ENCODE measurements at places on chromosomes 7 and 10. TPM values are rescaled to one million over a fixed set of nuclear protein-coding genes. Genes with fewer than 3 reads are reported as not detected.

Gene SAMD9L
- 4.5 TPM for total RNA-seq

Gene ANXA8L1
- 54.0 TPM for total RNA-seq

Gene SUN3
- not detected for total RNA-seq

Gene SDK1
- total RNA-seq: 7.4 TPM

Gene UCN3
- not detected for total RNA-seq

GRCh38 chr7:99827040-99827778 is 604 bp upstream of the CYP3A43 start:
- H3K36me3 ChIP-seq: no peaks in the 10 kb centered on the region
- H3K27ac ChIP-seq: peak overlapping the region; percentile 93
- peaks cover 42% of the 10 kb centered on the region for H3K4me1 ChIP-seq
- H3K4me3 ChIP-seq: no peak overlapping the region

DNA sequence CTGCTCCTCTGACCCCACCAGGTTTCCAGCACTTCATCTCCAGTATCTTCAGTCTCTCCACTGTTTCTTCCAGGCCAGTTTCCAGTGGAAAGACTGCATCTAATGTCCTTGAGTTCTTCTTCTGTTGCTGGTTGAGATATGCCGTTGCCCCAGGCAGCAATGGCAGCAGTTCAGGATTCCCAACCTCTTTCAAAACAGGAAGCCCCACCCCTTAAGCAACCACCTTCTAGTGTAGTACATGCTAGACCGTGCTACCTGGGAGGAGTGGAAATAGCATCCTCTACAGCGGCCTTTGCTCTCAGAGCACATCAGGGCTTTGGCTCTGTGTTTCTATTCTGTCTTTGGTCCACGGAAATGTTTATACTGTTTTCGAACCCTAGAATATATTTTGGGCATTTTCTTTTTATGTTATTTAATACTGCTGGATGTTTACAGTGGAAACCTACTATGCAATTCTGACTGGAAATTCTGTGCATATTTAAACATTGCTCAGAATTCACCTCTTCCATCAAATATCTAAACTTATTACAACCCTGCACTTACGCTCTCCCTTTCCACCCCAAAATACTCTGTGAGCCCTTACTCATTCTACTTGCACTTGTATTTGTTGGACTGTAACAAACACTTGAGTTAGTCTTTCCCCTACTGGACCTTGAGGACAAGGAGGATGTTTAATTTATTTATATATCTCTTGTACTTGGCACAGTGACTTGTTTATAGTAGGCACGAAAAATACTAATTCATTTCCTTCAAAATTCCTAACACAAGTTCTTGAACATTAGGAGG is 8.5 kb upstream of the BPGM start:
- H3K4me3 ChIP-seq: no peak overlapping the region
- no peak overlapping the region for H3K27ac ChIP-seq

DNA sequence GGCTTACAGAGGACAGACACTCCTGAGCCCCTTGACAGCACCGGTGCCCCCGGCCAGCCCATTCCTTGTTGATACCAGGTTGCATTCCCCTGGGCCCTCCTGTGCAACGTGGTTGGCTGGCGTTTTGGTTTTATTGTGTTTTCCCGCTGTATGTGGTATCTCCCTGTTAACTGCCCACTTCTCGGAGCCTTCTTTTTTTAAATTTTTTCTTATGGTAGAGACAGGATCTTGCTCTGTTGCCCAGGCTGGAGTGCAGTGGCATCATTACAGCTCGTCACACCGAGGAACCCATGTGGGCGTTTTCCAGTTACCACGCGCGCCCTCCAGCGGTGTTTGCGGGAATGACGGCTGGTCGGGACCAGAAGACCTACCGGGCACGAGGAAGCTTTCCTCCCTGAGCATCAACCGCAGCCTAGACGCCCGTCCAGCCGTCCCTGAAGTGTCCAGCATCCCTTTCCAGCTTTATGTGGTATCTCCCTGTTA is 16.9 kb upstream of the ZFAND2A start:
- H3K36me3 ChIP-seq: no peaks in the 10 kb centered on the region
- no peaks in the 10 kb centered on the region for H3K4me1 ChIP-seq
- peak; percentile 69 for DNase-seq
- no peak overlapping the region for H3K27ac ChIP-seq
- no peaks in the 10 kb centered on the region for H3K27me3 ChIP-seq

DNA sequence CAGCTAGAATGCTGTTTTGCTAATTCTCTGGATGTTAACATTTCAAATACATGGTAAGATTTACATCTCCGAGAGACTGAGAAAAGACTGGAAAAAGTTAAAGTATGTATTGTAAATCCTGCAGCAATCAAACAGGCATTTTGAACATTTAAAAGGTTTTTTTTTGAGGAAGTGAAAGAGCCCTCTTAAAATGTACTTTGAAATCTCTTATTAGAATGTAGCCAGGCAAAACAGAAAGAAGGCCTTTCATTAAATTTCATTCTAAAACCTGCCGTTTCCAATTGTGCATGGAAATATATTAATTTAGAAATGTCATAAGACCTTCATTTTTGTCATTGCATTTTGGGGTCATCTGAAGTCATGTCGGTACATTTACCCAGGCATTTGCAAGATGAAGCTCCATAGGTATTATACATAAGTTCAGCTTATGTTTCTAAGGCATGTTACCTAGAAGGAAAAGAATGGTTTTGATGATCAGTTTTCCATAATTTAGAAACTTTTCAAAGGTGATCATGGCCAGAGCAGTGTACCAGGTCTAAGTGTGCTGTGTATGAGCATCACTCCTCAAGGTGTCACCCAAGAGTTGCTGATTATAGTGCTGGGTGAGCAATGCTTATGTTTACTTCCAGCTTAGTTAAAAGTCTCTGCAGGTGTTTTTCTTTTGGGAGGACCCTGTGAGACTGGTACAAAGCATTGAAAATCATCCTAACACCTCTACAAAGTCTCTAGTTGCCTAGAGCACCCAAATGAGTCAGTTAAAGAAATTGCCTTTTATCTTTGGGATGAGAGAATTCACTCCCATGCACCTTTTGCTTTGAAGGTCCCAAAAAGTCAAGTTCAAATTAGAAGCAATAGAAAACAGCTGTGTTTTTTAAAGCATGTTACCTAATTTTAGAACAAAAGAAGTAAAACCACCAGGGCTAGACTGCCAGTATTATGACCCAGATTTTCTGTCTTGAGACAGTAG is 7.1 kb downstream of the ZNF736 start:
- H3K27me3 ChIP-seq: no peaks in the 10 kb centered on the region
- H3K27ac ChIP-seq: no peak overlapping the region
- H3K36me3 ChIP-seq: no peaks in the 10 kb centered on the region

GRCh38 chr7:159092701-159093121 is 52.0 kb downstream of the VIPR2 start:
- no peaks in the 10 kb centered on the region for H3K36me3 ChIP-seq
- H3K4me1 ChIP-seq: no peaks in the 10 kb centered on the region
- H3K27me3 ChIP-seq: no peaks in the 10 kb centered on the region
- H3K27ac ChIP-seq: no peak overlapping the region

DNA sequence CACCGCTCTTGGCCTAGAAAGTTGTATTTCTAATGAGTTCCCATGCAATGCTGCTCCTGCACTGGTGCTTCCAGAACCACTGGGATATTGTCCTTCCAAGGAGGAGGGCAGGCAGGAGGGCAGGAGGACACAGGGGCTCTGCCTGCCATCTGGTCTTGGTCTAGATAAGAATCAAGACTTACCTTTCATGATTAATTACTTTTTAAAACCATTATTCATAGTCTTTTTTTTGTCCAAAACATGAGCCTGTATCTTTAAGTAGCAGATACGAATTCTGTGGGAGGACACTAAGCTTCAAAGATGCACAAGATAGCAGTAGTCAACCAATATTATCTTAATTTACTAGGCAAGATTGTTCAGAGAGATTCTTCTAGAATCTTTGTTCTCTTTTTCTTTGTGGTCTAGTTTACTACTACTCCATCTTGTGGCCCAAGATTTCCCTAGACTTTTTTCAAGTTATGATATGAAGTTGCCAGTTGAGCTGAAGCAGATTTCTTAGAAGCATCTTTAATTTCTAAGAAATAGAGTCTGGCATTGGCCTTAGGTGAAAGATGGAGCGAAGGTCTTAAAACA is 57.6 kb downstream of the RBM33 start:
- no peak for DNase-seq
- H3K4me3 ChIP-seq: no peak overlapping the region
- H3K36me3 ChIP-seq: peaks cover 11% of the 10 kb centered on the region
- H3K27me3 ChIP-seq: no peaks in the 10 kb centered on the region
- H3K27ac ChIP-seq: no peak overlapping the region

- H3K27ac ChIP-seq: no peak overlapping the region
- H3K4me1 ChIP-seq: no peaks in the 10 kb centered on the region
Measured at GRCh38 chr7:1757601-1758000, 87.5 kb downstream of the ELFN1 start.

DNA sequence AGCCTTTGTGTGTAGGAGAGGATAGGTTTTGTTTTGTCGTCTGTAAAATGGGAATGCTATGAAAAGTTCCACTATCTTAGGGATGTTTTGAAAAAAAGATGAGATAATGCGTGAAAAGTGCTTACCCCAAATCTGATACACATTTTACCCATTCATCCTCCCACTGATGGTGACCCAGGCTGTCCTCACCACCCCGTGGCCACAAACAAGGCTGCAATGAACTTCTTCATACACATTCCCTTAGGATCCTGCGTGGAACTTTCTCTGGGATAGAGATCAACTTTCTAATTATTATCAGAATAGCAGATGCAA is 399 bp upstream of the OGDHL start:
- peaks cover 4% of the 10 kb centered on the region for H3K27me3 ChIP-seq
- no peak for DNase-seq
- H3K36me3 ChIP-seq: no peaks in the 10 kb centered on the region
- no peaks in the 10 kb centered on the region for H3K4me1 ChIP-seq
- H3K4me3 ChIP-seq: no peak overlapping the region

DNA sequence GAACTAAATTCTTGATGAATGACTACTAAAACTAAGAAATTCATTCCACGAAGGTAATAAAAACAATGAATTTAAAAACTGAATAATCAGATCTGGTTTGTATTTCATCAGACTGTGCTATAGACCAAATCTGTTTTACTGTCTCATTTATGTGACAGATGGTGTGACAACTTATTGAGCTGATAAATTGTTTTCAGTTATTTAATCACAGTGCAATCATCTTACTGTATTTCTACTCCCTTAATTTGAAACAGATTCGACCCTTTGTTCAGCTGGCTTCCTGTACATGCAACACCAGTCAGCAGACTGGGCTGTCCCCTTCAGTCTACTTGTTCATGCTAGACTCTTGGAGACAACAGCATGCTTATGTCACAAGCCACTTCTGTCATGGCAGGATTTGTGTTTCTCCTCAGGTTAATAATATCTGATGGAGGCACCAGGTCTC is 150.9 kb downstream of the MBL2 start:
- H3K27me3 ChIP-seq: no peaks in the 10 kb centered on the region
- H3K36me3 ChIP-seq: no peaks in the 10 kb centered on the region
- H3K4me1 ChIP-seq: no peaks in the 10 kb centered on the region
- H3K4me3 ChIP-seq: no peak overlapping the region
- H3K27ac ChIP-seq: no peak overlapping the region

DNA sequence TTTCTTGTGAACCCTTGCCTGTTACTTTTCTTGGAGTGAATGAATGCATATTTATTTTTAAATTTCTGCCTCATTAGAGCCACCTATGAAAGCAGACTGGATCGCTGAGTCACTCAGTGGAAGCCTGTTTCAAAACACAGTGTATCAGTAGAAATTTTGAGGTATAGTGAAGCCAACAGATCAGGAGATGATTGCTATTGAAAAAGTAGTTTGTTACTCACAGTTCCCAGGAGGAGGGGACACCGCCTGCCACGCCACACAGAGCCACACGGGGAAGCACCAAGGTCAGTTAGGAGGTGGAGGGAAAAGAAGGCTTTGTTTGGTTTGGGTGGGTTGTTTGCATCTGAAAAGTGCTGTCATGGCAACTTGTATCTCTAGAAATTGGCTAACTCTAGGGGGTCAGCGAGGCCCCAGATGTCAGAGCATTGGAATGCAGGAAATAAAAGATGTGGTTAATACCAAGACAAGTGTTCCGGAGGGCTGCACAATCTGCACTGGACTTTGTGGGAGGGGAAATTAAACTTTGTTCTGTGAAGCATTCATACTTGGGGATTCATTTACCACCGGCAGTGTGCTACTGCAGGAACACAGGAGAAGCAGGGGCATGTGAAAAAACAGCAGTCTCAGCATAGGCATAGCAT is 106.4 kb upstream of the SDK1 start:
- H3K4me1 ChIP-seq: no peaks in the 10 kb centered on the region
- H3K36me3 ChIP-seq: no peaks in the 10 kb centered on the region
- H3K27ac ChIP-seq: peak overlapping the region; percentile 60
- H3K27me3 ChIP-seq: no peaks in the 10 kb centered on the region

DNA sequence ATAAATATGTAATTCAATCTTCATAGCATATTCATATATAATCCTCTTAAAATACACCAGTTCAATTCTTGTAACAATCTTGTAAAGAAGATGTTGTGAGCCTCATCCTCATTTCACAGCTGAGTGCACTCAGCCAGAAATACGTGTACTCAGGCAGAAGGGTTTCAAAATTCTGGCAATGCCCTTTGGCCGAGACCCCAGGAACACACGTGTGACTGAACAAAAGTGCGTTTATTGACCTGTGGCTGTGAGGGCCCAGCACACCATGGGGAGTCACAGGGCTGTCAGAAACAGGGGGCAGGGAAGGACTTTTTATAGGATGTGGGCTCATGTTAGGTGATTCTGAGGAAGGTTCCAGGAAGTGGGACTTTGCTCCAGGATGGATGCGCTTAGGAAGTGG is 21.5 kb downstream of the GIMAP8 start:
- H3K4me1 ChIP-seq: no peaks in the 10 kb centered on the region
- no peaks in the 10 kb centered on the region for H3K36me3 ChIP-seq
- H3K27ac ChIP-seq: no peak overlapping the region
- H3K4me3 ChIP-seq: no peak overlapping the region
- H3K27me3 ChIP-seq: peaks cover 3% of the 10 kb centered on the region

DNA sequence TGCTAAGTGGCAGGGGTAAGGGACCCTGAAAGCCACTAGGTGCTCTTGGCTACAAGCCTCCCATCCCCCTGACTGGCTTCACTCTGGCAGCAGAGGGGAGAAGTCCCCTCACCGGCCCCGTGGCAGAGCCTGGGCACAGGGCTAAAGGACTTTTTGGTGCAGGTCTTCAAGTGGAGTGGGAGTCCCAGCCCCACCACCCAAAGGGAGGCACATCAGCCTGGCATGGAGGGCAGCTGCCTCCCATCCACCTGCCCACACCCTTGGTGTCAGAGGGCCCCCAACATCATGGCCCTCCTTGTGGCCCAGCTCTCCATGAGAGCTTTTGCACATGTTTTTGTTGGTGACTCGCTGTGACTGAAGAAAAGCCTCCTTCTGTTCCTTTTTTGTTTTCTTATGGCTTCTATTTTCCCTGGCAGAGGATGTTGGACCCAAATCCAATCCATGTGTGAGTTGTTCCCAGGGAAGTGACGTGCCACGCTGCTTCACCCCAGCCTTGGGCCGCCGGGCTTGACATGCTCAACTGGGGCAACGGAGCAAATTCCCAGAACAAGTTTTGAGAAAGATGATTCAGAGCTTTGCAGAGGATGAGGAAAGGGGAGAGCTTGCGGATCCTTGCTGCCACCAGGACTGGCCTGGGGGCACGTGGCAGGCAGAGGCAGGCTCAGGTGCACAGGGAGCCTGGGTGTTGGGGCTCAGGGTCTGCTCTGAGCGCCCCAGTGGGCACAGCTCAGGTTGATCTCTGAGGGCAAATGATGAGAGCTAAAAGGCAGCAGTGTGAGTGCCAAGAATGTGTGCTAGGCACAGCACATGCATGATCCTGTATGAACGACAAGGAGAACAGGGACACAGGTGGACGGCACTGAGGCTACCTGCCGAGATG is 1.9 kb upstream of the AEBP1 start:
- no peak for DNase-seq
- H3K4me3 ChIP-seq: no peak overlapping the region
- H3K27ac ChIP-seq: no peak overlapping the region

Data from hepatocyte (in vitro differentiated cells).